Neural crest cell (in vitro differentiated cells): ENCODE measurements at places on chromosomes 7 and 10.
A peak's percentile ranks its signal among the peaks of the same experiment; 100 is the strongest.

DNA sequence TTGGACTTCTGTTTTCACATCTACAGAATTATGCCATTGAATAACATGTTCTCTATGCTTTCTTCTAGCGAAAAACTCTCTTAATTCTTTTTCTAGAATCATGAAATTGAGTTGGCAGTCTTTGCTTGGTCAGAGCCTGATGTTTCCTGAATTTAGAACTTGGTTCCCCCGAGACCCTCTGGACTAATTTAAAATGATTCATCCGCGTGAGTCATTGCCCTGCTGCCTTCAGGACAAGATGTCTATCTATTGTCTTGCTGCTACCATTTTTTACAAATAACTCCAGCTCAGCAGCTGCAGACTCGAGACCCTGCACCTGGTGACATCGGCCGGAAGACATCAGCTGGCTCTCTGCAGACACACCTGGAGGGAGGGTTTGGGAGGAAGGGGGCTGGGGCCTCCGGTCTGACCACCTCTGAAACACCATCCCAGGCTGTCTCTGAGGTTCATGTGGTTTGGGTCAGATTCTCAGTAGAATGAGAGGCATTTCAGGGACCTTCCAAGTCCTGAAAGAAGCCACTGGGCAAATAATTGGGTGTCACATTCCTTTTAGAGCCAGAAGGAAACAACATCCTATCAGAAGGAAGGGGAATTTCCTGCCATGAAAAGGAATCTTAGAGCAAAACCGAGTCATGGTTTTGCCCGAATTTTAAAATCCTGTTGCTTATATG lies 20.9 kb upstream of the KLF6 start:
- DNase-seq, result no peak

- no peak for DNase-seq
Measured at GRCh38 chr7:155470686-155471638, 13.0 kb downstream of the EN2 start.

DNA sequence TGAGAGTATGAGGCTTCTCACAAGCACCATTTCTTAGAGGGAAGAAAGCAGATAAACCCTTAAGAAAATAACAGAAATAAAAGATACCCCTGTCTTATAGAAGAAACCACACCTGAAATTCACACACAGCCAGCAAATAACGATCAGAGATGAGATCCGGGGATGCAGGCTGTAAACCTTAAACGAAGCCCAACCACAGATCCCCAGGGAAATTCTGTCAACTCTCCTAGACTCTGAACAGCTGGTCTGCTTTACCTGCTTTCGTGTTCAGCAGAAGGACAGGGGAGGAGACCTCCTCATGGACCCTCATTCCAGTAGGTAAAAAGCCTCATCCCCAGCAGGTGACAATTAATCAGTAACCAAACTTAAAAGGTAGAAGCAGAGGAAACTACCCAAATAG lies 45.0 kb downstream of the VOPP1 start:
- DNase-seq, result no peak

- DNase-seq, result peak; percentile 59
Measured at GRCh38 chr10:68826764-68827591, at the start of gene STOX1. STOX1 (plus strand) TSS chr10:68827531; CDS start chr10:68827624, 93 bp downstream.

GRCh38 chr7:28107960-28108359 lies 72.6 kb downstream of the JAZF1 start:
- no peak for DNase-seq

GRCh38 chr7:29567174-29567573 lies 3.5 kb downstream of the PRR15 start:
- DNase-seq, result no peak

DNA sequence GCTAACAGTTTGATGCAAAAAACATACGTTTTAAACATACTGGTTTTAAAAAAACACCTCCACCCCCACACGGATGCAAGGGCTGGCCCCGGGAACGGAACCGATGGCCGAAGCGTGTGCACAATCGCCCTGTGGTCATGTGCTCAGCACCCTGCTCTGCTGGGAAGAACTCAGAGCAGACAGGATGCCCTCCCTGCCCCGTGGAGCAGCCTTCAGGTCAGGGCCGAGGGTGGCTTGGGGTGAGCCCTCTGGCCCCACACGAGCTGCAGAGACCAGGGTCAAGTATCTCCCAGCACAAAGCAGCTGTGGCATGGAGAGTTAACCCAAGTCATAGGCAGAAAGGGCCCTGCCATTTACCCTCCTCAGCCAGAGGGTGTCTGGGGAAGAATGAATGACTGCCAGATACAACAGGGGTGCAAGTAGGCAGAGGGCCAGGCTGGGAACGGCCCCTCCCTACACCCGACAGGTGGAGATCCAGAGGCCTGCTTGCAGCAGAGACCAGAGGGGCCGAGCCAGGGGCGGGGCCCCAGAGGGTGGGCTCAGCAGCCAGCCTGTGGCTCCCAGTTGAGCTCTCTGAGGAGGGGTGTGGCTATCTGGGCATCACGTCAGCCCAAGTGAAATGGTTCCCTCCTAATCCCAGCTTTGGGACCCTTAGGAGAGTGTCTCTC lies 56.8 kb downstream of the ZRANB1 start:
- no peak for DNase-seq

GRCh38 chr7:50210706-50211115 lies 93.8 kb upstream of the IKZF1 start:
- DNase-seq, result no peak

DNA sequence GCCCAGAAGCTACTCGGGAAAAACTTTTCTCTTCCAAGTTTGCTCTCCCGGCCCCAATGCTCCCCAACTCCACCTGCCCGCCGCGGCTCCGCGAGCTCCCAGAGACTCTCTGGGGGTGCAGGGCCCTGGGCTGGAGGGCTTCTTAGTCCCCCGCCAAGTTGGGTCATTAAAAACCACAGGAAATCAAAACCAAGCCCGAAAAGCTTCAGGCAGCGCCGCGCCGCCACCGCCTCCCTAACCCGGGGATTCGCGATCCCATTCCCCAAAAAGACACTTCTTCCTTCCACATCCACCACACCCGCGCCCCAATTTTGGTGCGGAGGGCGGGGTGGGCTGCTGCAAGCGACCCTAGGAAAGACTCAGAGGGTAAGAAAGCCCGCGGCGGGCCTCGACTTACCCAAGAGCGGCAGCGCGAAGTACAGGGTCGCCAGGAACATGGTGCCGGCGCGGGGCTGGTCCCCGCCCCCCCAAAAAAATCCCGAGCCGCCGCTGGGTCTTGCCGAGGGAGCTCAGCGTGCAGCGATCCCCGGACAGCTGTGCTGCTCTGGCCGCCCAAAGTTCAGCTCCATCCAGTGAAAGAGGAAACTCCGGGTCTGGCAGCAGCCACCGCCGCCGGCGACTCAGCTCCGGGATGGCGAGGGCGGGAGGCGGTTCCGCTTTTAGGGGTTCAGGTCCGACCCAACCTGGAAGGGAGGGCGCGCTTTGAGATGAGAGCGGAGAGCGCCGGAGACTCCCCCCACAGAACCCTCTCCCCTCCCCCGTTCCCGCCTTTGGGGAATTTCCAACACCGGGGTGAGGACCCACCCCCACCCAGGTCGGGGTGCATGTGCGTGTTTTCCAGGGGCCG lies 1.2 kb downstream of the GFRA1 start:
- peak; percentile 17 for DNase-seq

DNA sequence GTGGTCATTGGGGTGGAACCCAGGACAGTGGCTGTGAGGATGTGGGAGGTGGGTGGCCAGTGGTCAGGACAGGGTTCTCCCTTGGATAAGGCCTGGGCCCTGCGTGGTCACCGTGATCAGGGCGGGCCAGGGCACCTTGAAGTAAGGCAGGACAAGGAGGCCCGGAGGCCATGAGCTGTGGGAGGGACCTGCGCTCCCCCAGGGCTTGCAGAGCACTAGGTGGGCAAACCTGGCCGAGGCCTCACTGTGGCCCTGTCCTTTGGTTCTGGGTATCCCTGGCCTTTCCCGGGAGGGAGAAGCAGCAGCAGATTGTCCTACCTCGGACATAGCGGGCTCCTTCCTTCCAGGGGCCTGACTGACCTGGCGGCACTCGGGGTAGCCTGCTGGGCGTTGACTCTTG lies 144.8 kb upstream of the RET start:
- no peak for DNase-seq

- peak; percentile 4 for DNase-seq
Measured at GRCh38 chr10:51892965-51893658, 193.7 kb upstream of the CSTF2T start.

GRCh38 chr7:53521638-53522184 lies 486.3 kb downstream of the POM121L12 start:
- no peak for DNase-seq

DNA sequence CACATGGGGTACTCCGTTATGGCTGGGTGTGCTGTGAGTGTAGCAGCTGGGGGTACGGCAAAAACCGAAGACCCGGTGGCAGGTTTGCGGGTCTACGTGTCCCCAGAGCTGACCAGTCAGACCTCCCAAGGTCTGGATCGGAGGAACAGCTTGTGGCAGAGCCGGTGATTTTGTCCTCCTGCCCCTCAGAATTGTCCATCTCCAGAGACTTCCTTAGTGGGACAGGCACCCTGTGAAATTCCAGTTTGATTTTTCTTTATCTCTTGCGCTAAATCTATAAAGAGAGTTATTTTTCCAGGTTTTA lies 1.0 kb downstream of the EIF3B start:
- no peak for DNase-seq

DNA sequence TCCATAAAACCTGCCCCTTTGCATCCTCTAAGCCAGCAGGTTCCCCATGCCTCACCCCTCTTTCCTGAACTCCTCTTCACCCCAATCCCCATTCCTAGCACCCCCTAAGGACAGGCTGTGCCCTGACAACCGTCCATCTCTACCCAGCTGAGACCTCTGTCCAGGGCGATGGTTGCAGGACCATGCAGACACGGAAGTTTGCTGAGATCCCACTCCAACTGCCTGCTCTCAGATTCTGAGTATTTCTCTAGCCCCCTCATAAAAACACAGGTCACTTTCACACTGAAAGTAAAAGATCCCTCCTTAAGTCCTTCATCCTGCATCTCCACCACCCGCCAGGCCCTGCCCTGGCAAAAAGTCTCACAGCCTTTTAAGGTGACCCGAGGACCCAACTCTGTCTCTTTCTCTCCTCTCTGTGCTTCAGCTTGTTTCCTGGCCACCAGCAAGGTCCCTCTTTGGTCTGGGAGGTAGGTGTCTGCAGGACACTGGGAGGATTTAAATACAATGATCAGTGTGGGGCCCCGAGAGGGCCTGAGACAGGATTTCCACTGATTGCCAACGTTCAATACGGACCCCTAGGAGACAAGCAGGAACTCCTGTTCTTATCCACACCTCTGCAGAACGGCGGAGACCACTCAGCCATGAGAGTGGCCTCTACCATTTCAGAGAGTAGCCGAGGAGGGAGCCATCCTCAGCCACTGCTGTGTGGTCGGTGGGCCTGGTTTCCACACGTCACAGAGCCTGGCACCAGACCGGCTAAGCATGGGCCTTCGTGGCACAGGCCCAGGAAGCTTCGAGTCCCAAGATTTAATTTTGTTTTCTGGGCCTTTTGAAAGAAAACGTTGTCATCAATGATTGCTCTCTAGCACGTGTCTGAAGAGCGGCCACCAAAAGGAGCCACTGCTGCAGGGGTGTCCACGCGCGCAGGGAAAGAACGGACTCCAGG lies 27.9 kb downstream of the CALML3 start:
- no peak for DNase-seq

DNA sequence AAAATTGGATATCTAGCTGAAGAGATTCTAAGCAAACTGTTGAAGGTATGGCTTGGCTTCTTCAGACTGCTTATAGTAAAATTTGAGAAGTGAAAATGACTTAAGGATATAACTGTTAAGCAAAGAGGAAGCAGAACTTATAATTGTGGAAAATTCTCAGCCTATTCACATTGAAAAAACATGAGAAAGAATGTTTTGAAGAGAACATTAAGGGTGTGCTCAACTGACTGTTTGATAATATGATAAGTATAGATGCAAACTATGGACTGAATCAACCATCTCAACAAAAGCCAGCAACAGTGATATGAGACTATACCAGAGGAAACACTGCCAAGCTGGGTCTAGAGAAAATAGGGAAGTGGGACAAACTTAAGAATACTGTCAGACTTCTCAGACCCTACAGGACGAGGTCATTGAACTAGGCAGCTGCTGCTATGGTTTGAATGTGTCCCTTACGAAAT lies 133.1 kb upstream of the PPP1R3A start:
- no peak for DNase-seq

DNA sequence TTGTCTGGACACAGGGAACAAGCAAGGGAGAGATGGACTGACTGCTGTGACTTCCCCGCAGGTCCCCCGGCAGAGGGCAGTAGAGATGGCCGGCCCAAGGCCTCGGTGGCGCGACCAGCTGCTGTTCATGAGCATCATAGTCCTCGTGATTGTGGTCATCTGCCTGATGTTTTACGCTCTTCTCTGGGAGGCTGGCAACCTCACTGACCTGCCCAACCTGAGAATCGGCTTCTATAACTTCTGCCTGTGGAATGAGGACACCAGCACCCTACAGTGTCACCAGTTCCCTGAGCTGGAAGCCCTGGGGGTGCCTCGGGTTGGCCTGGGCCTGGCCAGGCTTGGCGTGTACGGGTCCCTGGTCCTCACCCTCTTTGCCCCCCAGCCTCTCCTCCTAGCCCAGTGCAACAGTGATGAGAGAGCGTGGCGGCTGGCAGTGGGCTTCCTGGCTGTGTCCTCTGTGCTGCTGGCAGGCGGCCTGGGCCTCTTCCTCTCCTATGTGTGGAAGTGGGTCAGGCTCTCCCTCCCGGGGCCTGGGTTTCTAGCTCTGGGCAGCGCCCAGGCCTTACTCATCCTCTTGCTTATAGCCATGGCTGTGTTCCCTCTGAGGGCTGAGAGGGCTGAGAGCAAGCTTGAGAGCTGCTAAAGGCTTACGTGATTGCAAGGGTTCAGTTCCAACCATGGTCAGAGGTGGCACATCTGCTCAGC lies 6.0 kb downstream of the CYREN start:
- DNase-seq, result no peak

GRCh38 chr10:68628576-68629127 lies 68.5 kb downstream of the TET1 start:
- DNase-seq, result no peak

GRCh38 chr7:51325908-51326307 lies 9.3 kb upstream of the COBL start:
- DNase-seq, result no peak

DNA sequence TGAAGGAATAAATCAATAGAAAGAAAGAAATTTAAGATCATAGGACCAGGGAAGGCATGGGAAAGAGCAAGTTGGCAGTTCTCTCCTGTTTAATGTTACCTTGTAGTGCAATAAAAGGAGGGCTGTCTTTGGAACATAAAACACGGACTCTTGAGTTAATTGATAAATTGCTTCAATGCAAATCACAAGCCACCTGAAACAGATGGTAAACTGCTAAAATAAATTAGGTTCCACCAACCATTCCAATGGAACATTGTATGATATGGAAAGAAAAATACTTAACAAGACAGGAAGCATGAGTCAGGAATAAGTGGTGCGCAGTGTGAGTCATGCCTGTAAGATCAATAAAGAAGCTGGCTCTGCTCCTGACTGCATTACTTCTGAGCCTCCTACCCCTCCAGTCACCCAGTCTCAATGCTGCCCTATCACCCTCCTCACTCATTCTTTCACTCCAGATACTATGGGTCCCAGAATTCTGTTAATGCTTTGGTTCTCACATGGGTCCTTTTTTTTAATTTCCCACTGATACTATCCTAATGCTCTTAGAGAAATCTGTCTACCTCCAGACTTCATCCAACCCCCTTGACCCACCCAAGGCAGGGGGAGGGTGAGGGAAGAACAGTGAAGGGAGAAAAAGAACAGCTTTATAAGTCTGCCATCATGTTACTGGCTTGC lies 78.9 kb downstream of the LRRC17 start:
- DNase-seq, result no peak

GRCh38 chr10:97089209-97089870 lies 96.4 kb downstream of the SLIT1 start:
- no peak for DNase-seq

- DNase-seq, result peak; percentile 1
Measured at GRCh38 chr7:45598886-45599520, 24.8 kb downstream of the ADCY1 start.
